ENCODE measurements at places on chromosomes 1 and 21. TPM values are rescaled to one million over a fixed set of nuclear protein-coding genes. Genes with fewer than 3 reads are reported as not detected.

The LCE2B gene
- total RNA-seq = not detected

The ECM1 gene
- total RNA-seq = 11.4 TPM

The ST6GALNAC5 gene
- total RNA-seq = 22.7 TPM

The IVNS1ABP gene
- total RNA-seq = 31.3 TPM

The CD1E gene
- total RNA-seq = not detected

The ADAMTS1 gene
- total RNA-seq = 105 TPM

DNA sequence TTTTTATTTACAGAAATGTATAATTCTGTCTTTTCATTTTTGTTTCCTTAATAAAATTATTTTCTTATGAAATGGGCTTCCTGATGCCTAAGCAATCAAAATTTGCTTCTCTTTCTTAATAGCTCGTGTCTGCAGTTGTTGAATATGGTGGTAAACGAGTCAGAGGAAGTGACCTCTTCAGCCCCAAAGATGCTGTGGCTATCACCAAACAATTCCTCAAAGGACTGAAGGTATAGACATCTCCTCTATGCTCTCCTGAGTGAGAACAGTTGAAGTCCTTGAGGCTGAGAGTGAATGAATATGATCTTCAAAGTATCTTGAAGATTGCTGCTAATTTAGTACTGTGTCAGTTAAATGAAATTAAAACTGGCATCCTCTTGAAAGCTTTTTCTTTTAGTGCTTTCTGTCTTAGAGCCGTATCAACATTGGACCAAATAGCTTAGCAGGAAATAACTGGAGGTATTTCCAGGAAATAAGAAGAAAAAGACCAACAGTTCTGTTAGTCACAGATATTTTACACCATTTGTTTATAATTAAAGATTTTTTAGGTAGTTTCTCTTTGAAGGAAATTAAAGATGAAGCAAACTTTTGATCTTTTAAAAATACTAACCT is 24.7 kb downstream of the VPS45 start:
- H3K4me3 ChIP-seq = no peak overlapping the region
- DNase-seq = no peak
- no peaks in the 10 kb centered on the region for H3K27me3 ChIP-seq
- peaks cover 14% of the 10 kb centered on the region for H3K4me1 ChIP-seq
- H3K36me3 ChIP-seq = no peaks in the 10 kb centered on the region
- no peak overlapping the region for H3K27ac ChIP-seq

DNA sequence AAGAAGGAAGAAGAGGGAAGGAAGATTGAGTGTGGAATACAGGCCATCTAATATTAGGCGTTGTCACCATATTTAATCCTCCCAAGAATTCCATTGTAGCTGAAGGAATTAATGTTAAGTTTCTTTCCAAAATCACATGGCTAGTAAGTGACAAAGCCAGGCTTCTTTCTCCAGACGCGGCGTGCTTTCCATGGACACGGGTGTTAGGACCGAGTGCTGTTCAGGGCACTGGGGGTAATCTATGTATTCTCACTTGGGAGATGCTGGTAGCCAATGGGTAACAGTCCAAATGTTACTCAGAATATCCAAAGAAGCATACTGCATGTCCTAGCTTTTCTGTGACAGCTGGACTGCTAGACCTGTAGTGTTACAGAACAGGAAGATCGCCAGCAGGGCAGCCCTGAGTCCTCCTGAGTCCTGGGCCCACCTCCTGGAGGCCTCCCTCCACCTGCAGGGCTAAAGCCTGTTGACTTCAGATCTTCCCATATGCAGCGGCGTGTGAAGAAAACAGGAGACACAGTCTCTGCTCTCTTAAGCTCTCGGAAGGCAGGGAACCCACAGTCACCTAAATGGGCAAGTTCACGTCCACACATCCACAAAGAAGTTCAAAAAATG is 5.3 kb downstream of the IGSF9 start:
- H3K27ac ChIP-seq = no peak overlapping the region
- H3K4me1 ChIP-seq = no peaks in the 10 kb centered on the region
- no peaks in the 10 kb centered on the region for H3K36me3 ChIP-seq
- no peak for DNase-seq

GRCh38 chr21:38968887-38969543 is 163.3 kb downstream of the ETS2 start:
- H3K27ac ChIP-seq = no peak overlapping the region
- no peak for DNase-seq
- no peaks in the 10 kb centered on the region for H3K27me3 ChIP-seq
- H3K4me1 ChIP-seq = no peaks in the 10 kb centered on the region
- H3K4me3 ChIP-seq = no peak overlapping the region

DNA sequence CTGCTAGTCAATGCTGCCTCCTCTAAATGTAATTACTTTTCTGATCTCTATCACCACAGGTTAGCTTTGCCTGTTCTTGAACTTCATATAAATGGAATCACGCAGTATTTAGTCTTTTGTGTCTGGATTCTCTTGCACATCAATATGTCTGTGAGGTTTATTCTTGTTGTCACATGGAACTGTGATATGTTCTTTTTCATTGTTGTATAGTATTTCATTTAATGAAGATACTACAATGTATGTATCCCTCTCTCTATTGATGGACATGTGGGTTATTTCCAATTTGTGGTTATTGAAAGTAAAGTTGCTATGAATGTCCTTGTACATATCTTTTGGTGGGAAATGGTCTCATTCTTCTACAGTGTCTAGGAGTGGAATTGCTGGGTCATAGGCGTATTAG is 16.7 kb upstream of the PADI1 start:
- DNase-seq = no peak
- no peak overlapping the region for H3K27ac ChIP-seq
- H3K4me3 ChIP-seq = no peak overlapping the region

DNA sequence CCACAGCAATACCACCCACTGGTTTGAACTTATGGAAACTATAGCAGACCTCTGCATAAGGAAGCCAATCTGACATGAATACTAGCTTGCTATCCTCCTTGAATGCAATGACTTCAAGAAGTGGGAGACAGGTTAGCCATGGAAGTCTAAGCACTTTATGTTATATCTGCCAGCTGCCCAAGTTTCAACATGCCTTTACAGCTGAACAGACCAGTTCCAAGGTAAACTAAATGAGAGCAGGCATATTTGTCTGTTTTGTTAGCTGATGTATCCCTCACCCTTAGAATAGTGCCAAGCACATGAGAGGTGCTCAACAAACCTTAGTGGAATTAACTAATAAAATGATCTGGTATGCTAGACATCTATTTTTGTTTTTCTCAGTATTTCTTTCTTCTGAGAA is 65.1 kb downstream of the ALG14 start:
- H3K36me3 ChIP-seq = no peaks in the 10 kb centered on the region
- no peaks in the 10 kb centered on the region for H3K27me3 ChIP-seq
- no peak for DNase-seq
- no peak overlapping the region for H3K27ac ChIP-seq

GRCh38 chr1:208057056-208057455 is 146.1 kb upstream of the CD34 start:
- H3K27ac ChIP-seq = no peak overlapping the region
- H3K36me3 ChIP-seq = no peaks in the 10 kb centered on the region
- no peak for DNase-seq
- H3K27me3 ChIP-seq = no peaks in the 10 kb centered on the region
- H3K4me3 ChIP-seq = no peak overlapping the region

- peak overlapping the region; percentile 78 for H3K4me3 ChIP-seq
- peak overlapping the region; percentile 98 for H3K27ac ChIP-seq
- no peaks in the 10 kb centered on the region for H3K27me3 ChIP-seq
- no peak for DNase-seq
- H3K36me3 ChIP-seq = peaks cover 25% of the 10 kb centered on the region
- no peaks in the 10 kb centered on the region for H3K4me1 ChIP-seq
Measured at GRCh38 chr1:183632964-183633363, 2.6 kb downstream of the ARPC5 start.

DNA sequence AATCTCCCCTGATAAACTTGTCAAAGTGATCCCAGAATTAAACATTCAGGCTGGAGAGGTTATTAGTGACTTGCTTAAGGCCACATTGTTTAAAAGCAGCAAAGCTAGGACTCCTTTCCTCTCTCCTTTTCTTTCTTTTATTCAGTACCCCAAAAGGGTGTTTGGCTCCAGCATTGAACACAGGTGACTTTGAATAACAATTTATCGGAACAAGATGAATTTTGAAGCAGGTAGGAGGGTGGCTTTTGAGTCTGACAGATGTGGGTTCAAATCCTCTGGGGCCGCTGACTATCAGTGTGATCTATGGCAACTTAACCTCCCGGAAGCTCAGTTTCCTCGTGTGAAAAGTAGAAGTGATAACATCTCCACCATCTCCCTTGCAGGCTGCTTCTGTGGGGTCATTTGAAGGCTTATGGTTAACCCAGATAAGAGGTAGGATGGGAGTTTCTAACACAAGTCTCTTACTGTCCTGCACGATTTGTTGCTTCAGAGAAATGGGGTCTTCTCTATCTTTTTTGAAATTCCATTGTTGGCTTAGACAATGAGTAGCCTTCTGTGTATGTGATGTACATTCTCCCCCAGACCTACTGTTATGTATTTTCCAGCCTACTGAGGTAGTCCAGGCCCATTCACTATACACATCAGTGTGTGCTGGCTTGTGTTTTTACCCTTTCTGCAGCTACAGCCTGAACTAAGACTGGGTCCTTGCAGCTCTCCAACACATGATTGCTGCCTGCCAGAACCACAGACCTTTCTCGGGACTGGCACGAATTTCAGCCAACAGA is 29.0 kb downstream of the JUN start:
- H3K4me1 ChIP-seq = no peaks in the 10 kb centered on the region
- H3K27me3 ChIP-seq = no peaks in the 10 kb centered on the region
- no peak overlapping the region for H3K4me3 ChIP-seq
- H3K27ac ChIP-seq = peak overlapping the region; percentile 79

GRCh38 chr1:179369751-179370341 is 4.1 kb downstream of the AXDND1 start:
- no peaks in the 10 kb centered on the region for H3K36me3 ChIP-seq
- H3K4me3 ChIP-seq = no peak overlapping the region
- DNase-seq = no peak
- peaks cover 9% of the 10 kb centered on the region for H3K4me1 ChIP-seq

DNA sequence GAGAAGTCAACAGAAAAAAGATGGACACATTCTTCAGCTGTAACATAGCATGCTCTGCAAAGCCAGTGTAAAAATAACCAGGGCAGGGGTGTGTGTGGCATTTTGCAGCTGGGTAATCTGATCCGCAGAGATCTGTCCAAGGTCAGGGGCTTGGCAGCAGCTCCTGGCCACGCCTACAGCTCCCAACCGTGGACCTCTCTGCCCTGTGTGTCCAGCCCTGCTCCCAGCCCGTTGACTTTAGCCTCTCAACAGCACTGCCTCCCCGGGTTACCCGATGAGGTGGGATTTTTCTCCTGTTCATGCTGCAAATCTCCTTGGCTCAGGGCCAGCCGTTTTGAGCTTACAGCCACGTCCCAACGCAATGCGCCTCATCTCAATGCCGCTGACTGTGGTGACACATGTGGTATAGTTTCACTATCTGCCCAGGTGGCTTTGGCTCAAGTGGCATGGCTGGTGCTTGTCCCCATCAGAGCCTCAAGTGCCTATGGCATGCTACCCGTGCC is 68.1 kb downstream of the VWA5B1 start:
- H3K4me1 ChIP-seq = peaks cover 13% of the 10 kb centered on the region
- H3K4me3 ChIP-seq = no peak overlapping the region
- H3K27me3 ChIP-seq = peaks cover 25% of the 10 kb centered on the region
- no peaks in the 10 kb centered on the region for H3K36me3 ChIP-seq
- DNase-seq = no peak

DNA sequence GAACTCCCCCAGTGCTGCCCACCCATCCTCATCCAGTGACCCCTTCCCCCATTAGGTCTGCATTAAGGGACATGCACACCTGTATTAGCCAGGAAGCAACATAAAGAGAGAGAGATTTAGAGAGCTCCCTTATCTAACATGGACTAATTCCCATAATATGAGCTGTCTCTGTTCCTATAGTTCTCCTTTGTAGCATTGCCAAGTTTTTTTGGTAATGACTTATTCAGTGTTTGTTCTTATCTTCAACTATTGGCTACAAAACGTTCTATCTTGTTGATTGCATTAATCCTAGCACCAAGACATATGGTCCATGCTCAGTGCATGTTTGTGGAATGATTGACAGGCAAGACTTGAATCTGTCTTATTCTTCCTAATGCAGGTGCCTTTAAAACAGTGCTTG is 264.0 kb downstream of the ADGRL2 start:
- no peak overlapping the region for H3K4me3 ChIP-seq
- H3K27me3 ChIP-seq = no peaks in the 10 kb centered on the region
- no peak for DNase-seq
- H3K36me3 ChIP-seq = no peaks in the 10 kb centered on the region
- no peaks in the 10 kb centered on the region for H3K4me1 ChIP-seq

GRCh38 chr1:196546272-196547111 is 61.7 kb downstream of the KCNT2 start:
- H3K27ac ChIP-seq = no peak overlapping the region
- DNase-seq = no peak
- no peaks in the 10 kb centered on the region for H3K4me1 ChIP-seq
- no peaks in the 10 kb centered on the region for H3K36me3 ChIP-seq
- no peaks in the 10 kb centered on the region for H3K27me3 ChIP-seq
- H3K4me3 ChIP-seq = no peak overlapping the region

- H3K4me3 ChIP-seq = no peak overlapping the region
- DNase-seq = no peak
- H3K4me1 ChIP-seq = no peaks in the 10 kb centered on the region
- no peaks in the 10 kb centered on the region for H3K27me3 ChIP-seq
- H3K27ac ChIP-seq = no peak overlapping the region
Measured at GRCh38 chr1:108695535-108695934, 3.4 kb downstream of the PRPF38B start.

DNA sequence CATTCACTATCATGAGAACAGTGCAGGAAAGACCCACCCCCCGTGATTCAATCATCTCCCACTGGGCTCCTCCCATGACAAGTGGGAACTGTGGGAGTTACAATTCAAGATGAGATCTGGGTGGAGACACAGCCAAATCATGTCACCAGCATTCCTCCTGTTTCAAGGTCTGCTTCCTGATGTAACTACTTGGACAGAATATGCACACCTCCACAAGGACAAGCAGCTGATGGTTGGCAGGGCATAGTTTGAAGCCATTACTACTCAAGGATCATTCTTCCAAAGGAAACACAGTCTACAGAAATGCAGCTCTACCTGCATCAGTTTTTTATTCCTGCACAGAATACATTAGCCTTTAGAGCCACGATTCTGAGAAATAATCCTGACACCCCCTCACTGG is 28.5 kb upstream of the RNF2 start:
- H3K4me1 ChIP-seq = no peaks in the 10 kb centered on the region
- H3K36me3 ChIP-seq = no peaks in the 10 kb centered on the region
- DNase-seq = no peak
- H3K27ac ChIP-seq = no peak overlapping the region
- H3K4me3 ChIP-seq = no peak overlapping the region
- H3K27me3 ChIP-seq = no peaks in the 10 kb centered on the region

DNA sequence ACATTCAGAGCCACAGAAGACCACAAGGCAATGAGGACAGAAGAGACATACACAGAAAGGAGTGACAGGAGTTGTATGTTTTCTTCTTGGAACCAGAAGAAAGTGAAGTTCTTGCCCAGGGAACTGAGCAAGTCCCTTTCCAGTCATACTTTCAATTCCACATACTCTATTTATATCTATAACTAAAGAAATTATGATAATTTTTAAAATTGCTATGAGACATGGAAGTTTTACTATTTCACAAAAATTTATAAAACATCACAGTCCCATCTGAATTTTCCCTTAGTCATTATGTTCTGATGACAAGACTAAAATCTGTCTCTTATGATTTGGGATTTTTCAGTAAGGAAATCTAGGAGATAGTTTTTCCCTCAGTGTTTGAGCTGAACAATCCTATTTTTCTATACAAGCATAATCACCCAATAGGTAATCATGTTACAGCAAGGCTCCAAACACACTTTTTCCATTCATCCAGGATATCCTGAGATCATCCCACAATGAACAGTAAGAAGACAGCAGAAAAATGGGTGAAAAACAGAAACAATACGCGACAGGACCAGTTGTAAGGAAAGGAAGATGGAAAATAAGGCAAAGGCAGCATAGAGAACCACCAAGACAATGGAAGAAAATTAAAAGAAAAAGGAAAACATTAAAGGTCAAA is 154.6 kb downstream of the VAV3 start:
- no peak for DNase-seq
- no peaks in the 10 kb centered on the region for H3K36me3 ChIP-seq
- no peaks in the 10 kb centered on the region for H3K27me3 ChIP-seq
- H3K27ac ChIP-seq = no peak overlapping the region
